ENCODE measurements at places on chromosomes 3 and 15. TPM values are rescaled to one million over a fixed set of nuclear protein-coding genes. Genes with fewer than 3 reads are reported as not detected.

- H3K36me3 ChIP-seq: no peaks in the 10 kb centered on the region
- peaks cover 2% of the 10 kb centered on the region for H3K27me3 ChIP-seq
- no peak overlapping the region for H3K4me3 ChIP-seq
- H3K27ac ChIP-seq: no peak overlapping the region
- no peaks in the 10 kb centered on the region for H3K4me1 ChIP-seq
Measured at GRCh38 chr3:161510510-161511260, 14.1 kb downstream of the OTOL1 start.

GRCh38 chr15:31344823-31345605, 18.4 kb downstream of the KLF13 start:
- H3K4me1 ChIP-seq: peaks cover 52% of the 10 kb centered on the region
- no peaks in the 10 kb centered on the region for H3K36me3 ChIP-seq
- DNase-seq: no peak
- H3K27ac ChIP-seq: peak overlapping the region; percentile 41
- H3K4me3 ChIP-seq: no peak overlapping the region

DNA sequence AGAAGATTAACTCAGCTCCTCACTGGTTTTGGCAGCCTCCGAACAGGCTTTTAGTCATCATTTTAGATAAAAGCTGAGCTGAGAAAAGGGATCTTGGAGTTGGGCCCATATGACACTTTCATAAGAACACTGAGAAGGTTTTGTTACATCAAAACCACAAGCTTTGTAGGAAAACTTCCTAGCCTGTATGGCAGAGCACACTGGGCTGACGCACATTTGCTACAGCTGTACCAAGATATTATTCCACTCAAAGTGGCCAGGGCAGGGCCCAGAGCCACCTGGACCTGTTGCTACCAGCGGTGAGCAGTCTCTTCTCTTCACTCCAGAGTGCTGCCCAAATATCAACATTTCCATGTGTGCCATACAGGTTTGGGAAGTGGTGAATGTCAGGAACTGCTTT, 160.5 kb upstream of the CCDC54 start:
- no peaks in the 10 kb centered on the region for H3K27me3 ChIP-seq
- H3K36me3 ChIP-seq: no peaks in the 10 kb centered on the region
- H3K4me3 ChIP-seq: no peak overlapping the region
- peak overlapping the region; percentile 75 for H3K27ac ChIP-seq
- DNase-seq: no peak
- peaks cover 60% of the 10 kb centered on the region for H3K4me1 ChIP-seq

DNA sequence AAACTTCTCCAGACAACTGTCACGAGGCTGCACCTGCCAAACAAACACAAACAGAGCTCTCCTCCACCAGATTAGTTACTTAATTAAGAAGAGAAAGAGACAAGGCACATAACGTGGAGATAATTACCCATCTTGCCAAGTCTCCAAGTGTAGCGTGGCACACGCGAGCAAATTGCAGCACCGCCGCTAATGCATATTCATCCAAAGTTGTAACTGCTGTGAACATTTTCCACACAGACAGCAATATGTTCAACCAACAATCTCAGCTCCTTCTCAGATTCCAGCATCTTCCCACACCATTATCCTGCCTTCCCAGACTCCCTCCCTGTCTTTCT, 309.6 kb upstream of the TLE3 start:
- no peak overlapping the region for H3K4me3 ChIP-seq
- H3K27me3 ChIP-seq: peaks cover 78% of the 10 kb centered on the region
- no peaks in the 10 kb centered on the region for H3K4me1 ChIP-seq
- H3K27ac ChIP-seq: no peak overlapping the region
- no peak for DNase-seq

DNA sequence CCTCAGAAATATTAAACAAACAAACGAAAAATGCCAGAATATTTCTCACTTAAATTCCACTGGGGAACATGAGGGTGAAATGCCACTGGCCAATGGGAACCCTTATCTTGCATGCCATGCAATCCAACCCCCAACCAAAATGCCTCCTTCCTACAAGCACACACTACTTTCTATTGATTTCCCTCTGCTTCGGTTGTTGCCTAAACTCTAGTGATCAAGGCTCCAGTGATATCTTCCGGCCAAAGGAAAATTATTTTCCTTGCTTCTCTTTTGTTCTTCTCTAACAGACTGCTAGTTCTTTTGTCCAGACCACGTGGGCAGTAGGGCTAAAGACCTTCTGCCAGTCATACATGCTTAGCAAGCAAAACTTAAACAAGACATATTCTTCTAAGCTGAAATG, 115.7 kb downstream of the TMCC1 start:
- peak overlapping the region; percentile 28 for H3K27ac ChIP-seq
- no peak overlapping the region for H3K4me3 ChIP-seq
- H3K4me1 ChIP-seq: peaks cover 17% of the 10 kb centered on the region
- no peaks in the 10 kb centered on the region for H3K27me3 ChIP-seq
- no peak for DNase-seq

DNA sequence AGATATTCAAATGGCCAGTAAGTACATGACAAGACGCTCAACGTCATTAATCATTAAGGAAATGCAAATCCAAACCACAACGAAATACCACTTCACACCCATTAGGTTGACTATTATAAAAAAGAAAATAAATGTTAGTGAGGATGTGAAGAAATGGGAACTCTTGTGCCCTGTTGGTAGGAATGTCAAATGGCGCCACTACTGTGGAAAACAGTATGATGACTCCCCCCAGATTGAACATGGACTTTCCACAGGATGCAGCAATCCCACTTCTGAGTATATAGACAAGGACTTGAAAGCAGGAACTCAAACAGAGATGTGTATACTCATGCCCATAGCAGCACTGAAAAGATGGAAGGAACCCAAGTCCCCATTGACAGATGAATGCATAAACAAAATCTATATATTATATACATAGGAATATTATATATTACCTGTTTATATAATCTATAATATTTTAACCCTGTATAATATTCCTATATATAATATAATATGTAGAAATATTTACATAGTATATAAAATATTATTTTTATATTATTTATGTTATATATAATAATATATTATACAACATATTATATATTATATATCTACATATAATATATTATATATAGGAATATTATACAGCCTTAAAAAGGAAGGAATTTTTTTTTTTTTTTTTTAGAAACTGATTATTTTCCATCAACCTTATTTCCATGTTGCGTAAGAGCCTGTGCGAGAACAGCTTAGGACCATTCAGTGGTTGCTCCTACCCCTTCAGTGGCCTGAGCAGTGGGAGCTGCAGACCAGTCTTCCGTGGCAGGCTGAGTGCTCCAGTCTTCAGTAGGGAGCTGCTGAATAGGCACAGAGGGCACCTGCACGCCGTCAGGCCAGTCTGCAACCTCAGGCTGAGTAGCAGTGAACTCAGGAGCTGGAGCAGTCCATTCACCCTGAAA, 17.6 kb upstream of the PIGZ start:
- H3K27ac ChIP-seq: no peak overlapping the region
- no peak for DNase-seq
- H3K4me3 ChIP-seq: no peak overlapping the region

DNA sequence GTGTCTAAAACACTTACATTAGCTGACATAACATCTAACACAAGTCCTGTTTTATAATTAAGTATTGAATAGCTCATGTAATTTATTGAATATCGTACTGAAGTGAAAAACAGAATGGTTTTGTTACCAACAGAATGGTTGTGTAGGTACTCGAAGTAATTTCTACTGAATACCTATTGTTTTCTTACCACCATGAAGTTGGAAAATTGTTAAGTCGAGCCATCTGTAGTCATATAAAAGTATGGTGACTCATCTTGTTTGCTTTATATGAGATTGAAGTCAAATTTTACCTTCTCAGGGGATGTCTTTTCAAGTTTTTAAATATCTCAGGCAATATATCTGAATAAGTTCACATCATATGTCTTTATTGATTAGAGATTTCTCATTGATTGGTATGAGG, 37.6 kb downstream of the PIAS1 start:
- H3K4me1 ChIP-seq: peaks cover 8% of the 10 kb centered on the region
- H3K4me3 ChIP-seq: no peak overlapping the region
- H3K36me3 ChIP-seq: peaks cover 19% of the 10 kb centered on the region
- DNase-seq: no peak
- H3K27ac ChIP-seq: no peak overlapping the region

Gene CADPS
- not detected for total RNA-seq

Gene CCR2
- not detected for total RNA-seq

Gene CYP1A1
- 0.18 TPM for total RNA-seq

Gene TRH
- total RNA-seq: not detected

Gene KLHL40
- total RNA-seq: not detected
